ENCODE measurements at places on chromosomes 12 and 14.

DNA sequence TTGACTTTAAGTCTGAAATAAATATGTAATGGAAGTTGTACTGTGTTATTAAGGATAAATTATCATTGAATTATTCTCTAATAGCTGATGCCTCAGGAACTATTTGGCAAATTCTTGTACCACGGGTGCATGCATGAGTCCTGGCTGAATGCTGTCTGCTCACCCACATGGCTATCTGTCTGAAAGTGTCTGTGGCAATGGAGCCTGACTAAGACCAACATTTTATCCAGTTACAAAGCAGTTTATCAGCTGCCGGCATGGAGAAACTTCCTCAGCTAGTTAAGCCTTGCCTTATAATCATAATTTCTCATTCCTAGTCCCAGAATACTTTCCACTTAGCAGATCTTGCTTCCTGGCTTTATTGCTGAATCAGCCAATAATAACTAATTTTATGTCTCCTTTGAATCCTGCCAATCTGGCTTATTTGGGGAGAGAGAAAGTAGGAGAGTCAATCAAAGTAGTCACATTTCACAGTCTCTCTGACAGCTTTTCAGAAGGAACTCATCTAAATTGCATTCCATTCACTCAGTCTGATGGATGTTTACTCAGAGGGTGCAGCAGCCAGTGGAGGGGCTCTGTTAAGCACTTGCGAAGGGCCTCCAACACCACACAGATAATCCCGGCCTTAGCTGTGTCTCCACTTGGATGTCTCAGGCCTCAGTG lies 280.6 kb upstream of the CLEC14A start:
- DNase-seq: no peak

GRCh38 chr12:11347810-11348209 lies 37.6 kb upstream of the PRB4 start:
- DNase-seq: no peak

GRCh38 chr14:47490766-47491165 lies 184.6 kb downstream of the MDGA2 start:
- no peak for DNase-seq

- no peak for DNase-seq
Measured at GRCh38 chr12:45329238-45329637, 113.3 kb downstream of the ANO6 start.

- no peak for DNase-seq
Measured at GRCh38 chr14:20118795-20119194, 8.3 kb downstream of the OR4K17 start.

DNA sequence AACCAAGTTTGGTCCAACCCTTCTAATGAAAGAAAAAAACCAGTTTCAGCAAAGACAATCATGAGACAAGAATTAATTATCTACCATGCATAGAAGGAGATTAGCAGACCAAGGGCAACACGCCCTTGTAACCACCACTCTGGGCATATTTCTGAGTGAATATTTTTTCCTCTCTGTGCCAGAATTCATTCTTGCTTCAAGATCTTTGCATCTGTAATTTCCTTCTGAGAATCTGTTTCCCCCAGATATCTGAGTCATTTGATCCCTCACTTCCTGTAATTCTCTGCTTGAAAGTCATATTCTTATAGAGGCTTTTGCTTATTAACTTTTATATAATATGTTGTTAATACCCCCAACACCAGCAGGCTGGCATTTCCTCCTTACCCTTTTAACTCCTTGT lies 243.7 kb downstream of the SLC16A7 start:
- DNase-seq: no peak

DNA sequence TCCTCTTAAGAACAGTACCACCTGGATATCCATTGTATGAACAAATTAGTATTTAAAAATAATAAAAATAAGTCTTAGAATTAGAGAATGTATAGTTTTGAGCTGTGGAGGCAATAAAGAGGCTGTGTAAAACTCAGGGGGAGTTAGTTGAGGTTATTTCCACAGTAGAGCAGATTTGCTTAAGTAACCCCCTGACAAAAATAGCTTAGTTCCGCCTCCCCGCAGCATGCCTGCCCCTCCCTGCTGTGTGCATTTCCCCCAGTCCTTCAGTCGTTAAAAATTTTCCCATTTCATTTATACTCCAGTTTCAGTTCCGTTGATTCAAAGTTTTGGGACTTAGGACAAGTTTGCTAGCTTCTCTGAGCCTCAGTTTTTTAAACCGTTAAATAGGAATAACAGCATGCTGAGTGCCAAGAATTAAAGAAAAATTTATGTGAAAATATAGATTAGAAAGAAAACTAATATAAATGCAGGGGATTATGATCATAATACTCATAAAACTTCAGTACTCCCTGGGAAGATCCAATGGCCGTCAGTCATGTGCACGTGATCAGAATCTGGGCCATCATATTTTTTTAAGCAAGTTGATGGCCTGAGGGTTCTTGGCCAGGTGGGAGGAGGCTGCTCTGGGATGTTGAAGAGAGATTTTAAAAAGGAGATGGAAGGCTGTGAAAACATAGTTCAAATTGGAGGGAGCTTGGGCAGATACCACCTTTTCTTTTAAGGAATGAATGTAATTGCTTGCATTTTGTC lies 14.5 kb upstream of the SLC38A2 start:
- no peak for DNase-seq

GRCh38 chr12:7039403-7039802 lies 21.1 kb upstream of the C1S start:
- DNase-seq: no peak

DNA sequence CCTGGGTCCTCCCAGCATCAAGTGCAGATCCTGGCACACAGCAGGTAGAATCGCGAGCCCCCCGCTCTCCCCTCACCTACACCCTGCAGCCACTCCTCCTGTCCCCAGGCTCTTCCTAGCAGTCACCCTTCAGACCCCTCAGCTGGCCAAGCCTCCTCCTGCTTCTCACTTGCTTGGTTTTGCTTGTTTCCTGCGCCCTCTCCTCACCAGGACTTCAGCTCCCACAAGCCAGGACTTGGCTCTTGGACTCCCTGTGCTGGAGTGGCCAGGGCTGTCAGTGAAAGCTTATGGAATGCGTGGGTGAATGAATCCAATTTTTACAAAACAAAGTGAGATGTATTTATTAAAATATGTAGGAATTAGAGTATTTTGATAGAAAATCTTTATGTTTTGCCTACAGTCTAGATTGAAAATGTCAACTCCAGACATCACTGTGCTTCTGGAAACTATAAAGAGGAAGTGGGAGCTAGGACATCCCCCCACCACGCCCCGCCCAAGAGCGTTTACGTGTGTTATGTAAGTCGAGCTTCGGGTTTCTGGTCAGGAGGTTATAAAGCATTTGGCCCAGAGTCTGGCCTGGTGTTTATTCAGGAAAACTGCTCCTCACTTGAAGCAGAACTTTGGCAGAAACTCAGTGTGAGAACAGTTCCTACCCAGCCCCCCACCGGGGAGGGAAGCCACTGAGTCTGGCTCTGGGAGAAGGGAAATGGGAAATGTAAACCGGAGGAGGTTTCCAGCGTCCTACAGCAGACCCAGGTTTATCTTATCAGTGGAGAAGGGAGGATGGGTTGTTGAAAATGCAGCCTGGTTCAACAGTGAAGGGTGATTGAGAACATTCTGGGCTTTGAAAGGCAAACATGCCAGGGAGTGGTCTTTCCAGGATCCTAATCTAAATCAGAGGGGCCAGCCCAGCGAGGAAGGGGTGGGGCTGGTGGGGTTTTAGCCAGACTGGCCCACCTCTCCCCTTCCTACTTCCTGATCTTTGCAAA lies 8.8 kb downstream of the ALDH2 start:
- DNase-seq: no peak

All from NCI-H2081 (cell line).